Left renal pelvis (tissue), 4 donors: ENCODE measurements at places on chromosomes 13 and 19.

GRCh38 chr19:10334588-10335351 is 1.4 kb upstream of the RAVER1 start:
- DNase-seq: no peak

GRCh38 chr13:108375772-108376171 is 106.3 kb downstream of the TNFSF13B start:
- no peak for DNase-seq

- no peak for DNase-seq
Measured at GRCh38 chr13:83880275-83881139, 1.8 kb downstream of the SLITRK1 start.

DNA sequence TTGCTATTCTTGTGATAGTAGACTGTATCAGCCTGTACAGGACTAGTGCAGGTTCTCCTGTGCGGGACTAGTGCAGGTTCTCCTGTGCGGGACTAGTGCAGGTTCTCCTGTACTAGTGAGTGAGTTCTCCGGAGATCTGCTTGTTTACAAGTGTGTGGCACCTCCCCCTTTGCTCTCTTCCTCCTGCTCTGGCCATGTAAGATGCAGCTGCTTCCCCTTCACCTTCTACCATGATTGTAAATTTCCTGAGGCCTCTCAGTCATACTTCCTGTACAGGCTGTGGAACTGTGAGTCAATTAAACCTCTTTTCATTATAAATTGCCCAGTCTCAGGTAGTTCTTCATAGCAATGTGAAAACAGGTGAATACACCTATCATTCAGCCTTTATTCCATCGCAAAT is 289.6 kb downstream of the TEX29 start:
- no peak for DNase-seq

- DNase-seq: no peak
Measured at GRCh38 chr13:98856983-98857382, 104.5 kb upstream of the SLC15A1 start.

DNA sequence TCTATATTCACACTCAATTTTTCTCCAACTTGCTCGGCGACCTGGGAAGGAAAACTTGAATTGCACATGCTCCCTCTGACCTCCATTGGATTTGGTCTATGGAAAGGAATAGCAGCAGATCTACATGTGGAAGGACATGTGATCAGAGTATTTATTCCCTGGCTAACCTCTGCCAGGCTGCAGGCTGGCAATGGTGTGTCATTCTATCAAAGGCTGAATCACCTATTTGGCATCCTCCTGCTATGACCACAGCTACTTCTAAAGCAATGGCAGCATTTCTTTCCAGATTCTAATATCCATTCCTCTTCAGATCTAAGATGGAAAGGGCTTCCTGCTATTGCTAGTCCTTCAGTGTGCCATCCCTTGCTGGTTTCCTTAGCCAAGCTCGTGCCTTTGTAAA is 144.3 kb upstream of the FREM2 start:
- no peak for DNase-seq

DNA sequence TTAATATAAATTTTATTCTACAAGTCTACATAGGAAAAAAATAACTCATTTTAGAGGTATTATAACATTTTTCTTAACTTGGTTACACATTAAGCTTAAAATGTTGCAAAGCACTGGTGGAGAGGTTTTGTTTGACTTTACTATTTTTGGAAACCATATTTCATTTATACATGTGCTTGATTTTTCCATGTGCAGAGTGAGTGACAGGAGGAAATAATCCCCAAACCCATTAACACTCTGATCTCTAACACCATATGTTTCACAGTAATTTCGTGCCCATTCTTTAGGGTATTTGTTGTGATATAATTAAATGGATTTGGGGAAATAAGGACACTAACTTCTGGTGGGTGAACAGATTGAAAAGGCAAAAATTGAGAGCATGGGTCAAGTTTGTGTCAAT is 2124.4 kb upstream of the PCDH20 start:
- DNase-seq: no peak

DNA sequence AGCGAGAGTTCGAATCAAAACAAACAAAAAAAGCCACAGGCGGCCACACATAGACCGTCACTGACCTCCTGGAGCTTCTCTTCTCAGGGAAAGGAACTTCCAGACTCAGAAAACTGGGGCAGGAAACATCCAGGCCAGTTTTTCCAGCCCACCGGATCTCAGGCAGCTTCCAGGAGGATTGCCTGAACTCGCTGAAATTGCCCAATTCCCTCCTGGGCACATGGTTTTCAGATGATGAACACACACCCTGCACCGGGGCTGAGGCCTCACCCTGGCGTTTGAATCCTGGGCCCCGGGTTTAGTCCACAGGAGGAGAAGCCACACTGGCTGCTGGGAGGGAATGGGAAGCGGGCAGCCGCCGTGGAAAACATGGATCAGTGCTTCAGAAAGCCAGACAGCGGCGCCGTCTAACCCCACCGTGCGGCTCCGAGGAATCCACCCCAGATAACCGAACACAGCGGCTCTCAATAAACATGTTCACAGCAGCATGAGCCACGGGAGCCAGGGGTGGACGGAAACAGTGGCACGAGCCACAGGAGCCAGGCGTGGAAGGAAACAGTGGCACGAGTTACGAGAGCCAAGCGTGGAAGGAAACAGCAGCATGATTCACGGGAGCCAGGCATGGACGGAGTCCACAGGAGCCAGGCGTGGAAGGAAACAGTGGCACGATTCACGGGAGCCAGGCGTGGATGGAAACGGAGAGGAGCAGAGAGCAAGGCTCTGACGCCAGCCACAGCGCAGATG is 18.2 kb upstream of the PTBP1 start:
- no peak for DNase-seq

DNA sequence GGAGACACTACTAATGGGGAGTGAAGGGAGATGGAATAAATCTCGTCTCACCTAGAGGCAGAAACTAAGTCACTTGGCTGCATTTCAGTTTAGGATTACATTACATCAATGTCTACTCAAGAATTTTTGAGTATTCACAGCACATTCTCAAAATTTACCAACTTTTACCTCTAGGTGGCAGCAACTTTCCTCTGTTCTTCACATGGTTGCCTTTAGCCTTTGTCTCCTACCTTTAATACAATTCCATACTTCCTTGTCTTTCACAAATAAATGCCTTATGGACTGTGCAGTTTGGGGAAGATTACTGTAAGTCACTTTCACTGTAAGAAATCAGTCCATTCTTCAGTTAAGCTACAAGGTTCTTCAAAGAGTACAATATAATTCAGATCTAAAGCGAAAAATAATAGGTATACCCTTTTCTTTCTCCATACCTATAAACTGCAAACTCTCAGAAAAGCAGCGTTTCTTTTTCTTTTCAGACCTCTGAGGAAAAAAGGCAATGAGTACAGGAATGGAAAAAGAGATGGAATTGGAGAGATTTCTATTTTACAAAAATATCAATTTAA is 379.4 kb downstream of the KLF12 start:
- peak; percentile 75 for DNase-seq

GRCh38 chr19:45179072-45179891 is 698 bp downstream of the BLOC1S3 start:
- no peak for DNase-seq

DNA sequence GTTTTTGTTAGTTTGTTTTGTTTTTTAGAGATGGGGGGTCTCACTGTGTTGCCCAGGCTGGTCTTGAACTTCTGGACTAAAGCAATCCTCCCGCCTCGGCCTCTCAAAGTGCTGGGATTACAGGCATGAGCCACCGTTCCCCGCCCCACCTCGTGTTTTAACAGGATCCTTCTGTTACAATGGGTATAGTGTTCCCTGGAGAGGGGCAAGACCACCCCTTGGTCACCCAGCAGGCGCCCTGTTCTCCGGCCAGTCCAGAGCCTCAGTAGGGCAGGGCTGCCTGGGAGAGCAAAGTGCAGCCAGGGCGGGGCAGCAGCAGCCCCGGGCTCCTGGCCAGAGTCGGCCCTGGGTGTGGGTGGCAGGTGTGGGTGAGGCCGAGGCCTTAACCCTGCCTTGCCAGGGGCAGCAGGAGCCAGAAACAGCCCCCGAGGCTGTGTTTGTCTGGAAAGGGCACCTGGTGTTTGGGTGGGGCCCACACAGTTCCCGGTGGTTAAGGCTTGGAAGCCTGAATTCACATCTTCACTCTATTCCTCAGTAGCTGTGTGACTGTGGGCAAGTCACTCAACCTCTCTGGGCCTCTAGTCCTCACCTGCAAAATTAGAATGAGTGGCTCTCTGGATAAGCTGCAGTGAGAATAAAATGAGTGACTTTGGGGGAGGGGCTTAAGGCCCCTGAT is 7.2 kb downstream of the VASP start:
- no peak for DNase-seq

DNA sequence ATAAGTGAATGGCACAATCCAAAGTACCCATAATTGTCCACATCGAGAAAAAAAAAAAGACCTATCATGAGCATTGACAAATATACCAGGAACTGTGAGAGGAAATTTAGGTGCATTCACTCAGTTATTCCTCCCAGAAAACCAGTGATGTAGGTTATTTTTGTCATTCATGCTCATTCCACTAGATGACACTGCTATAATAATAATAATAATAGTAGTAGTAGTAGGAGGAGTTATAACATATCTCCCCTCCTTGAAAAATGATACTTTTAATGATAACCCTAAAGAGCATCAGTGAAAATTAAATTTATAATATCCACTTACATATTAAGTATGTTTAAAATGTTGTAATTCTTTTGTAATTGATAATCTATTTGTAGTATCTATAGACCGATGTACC is 463.9 kb upstream of the MIR17HG start:
- no peak for DNase-seq

GRCh38 chr19:37966211-37966661 is 59.2 kb downstream of the SIPA1L3 start:
- DNase-seq: no peak

- no peak for DNase-seq
Measured at GRCh38 chr19:38736413-38737280, 7.6 kb downstream of the CAPN12 start.

DNA sequence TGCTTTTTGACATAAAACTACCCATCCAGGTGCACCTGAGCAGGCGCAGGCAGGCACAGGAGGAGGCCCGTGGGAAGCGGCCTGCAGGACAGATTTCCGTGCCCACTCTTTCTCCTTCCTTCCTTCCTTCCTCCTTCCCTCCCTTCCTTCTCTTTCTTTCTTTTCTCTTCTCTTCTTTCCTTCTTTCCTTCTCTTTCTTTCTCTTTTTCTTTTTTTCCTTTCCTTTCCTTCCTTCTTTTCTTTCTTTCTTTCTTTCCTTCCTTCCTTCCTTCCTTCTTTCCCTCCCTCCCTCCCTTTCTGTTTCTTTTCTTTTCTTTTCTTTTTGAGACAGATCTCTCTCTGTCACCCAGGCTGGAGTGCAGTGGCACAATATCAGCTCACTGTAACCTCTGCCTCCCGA is 21.2 kb upstream of the TMEM255B start:
- no peak for DNase-seq

DNA sequence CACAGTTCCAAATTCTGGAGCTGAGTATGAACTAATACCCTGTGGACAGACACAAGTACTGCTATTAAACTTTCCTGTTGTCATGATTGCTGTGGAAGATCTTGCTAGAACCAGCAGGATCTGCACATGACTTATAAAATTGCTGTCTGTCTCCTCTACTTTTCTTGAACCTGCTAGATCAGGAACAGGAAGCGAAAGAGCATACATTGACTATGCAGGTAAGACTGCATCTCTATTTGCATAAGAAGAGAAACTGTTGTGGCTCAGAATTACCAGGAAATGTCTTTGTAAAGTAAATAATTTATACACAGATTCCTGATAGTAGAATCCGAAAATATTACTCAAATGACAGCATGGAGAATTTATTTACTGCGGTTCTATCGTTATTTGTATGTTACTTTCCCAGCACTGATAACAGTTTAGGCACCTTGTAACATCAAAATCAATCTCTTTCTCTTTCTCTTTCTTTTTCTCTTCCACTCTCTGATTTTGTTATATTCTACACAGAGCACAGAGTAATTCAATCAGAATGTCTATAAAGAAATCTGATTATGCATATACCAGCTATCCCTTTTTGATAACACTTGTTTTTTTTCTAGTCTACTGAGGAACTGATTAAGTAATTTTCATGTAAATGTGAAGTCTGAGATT is 226.5 kb downstream of the MYO16 start:
- DNase-seq: no peak

- DNase-seq: no peak
Measured at GRCh38 chr13:41034881-41035280, 15.8 kb upstream of the ELF1 start.

GRCh38 chr19:47028195-47028601 is 8.6 kb downstream of the NPAS1 start:
- no peak for DNase-seq

DNA sequence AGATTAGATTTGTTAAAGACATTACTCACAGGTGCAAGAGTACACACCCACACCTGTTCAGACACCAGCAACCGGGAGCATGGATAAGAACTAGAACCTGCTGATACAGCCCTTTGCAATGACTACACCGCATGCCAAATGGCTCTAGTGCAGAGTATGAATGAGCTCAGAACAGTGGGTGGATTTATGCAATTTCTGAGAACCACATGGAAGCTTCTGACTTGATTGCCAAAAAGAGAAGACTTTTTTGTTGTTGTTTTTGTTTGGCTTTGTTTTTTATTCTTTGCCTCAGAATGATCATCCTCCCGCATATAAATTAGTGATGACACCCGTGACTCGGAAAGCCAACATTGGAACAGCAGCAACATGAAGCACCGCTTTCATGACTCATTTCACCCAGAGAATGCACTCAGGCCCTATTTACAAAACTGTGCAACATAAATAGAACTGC is 77.4 kb upstream of the LRCH1 start:
- DNase-seq: no peak

- no peak for DNase-seq
Measured at GRCh38 chr19:8174706-8175105, 25.3 kb upstream of the FBN3 start.

GRCh38 chr19:39355253-39355652 is 13.0 kb downstream of the SAMD4B start:
- DNase-seq: no peak

- DNase-seq: no peak
Measured at GRCh38 chr13:97212601-97213040, 9.5 kb upstream of the MBNL2 start.

GRCh38 chr19:31356587-31357314 is 7.5 kb upstream of the TSHZ3 start:
- no peak for DNase-seq

DNA sequence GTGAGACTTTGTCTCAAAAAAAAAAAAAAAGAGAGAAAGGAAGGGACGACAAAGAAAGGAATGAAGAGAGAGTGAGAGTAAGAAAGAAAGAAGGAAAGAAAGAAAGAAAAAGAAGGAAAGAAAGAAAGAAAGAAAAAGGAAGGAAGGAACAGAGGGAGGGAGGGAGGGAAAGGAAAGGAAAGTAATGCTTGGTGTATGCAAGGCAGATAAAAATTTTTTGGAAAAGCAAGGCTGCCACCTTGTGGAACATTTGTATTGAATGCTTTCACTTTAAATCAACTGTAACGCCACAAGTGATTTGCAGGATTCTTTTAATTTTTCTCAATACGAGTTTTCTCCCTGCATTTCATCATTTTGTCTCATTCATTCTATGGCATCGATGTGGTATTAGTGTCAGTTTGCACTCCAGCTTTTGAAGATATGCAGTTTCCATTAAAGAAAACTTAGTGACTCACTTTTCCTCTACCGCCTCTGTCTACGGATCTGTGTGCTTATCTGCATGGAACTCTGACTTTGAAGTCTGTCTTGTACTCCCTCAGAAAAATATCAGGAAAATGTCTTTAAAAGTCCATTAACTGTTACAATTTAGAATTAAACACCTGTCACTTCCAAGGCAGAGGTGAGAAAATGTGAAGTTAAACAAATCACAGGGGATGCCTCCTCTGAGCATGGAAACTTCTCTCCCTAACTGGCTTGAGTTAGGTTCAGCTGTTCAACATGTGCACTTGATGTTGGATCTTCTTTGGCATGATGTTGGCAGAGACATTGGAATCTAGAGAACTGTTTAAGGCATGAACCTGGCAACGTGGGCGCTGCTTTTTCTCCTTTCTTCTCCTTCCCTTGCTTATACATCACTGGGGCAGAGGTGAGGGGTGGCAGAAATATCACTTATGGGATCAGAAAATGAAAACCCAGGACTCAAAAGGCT is 20.0 kb upstream of the ZDHHC20 start:
- peak; percentile 58 for DNase-seq
